ENCODE measurements at places on chromosomes 12 and 14. TPM values are rescaled to one million over a fixed set of nuclear protein-coding genes. Genes with fewer than 3 reads are reported as not detected.

SYNE3 gene
- total RNA-seq, result 20.0 TPM

KRT78 gene
- total RNA-seq, result 1.4 TPM

GLIPR1L1 gene
- total RNA-seq, result not detected

PRR4 gene
- total RNA-seq, result 3.2 TPM

TAMALIN gene
- 18.0 TPM for total RNA-seq

DNAI7 gene
- 0.73 TPM for total RNA-seq

SLC6A13 gene
- not detected for total RNA-seq

ASB2 gene
- total RNA-seq, result 122 TPM

MIPOL1 gene
- 10.6 TPM for total RNA-seq

INSM2 gene
- not detected for total RNA-seq

MYH6 gene
- total RNA-seq, result not detected

GRCh38 chr12:5035618-5036017 lies 8.1 kb upstream of the KCNA5 start:
- no peak for ATAC-seq

DNA sequence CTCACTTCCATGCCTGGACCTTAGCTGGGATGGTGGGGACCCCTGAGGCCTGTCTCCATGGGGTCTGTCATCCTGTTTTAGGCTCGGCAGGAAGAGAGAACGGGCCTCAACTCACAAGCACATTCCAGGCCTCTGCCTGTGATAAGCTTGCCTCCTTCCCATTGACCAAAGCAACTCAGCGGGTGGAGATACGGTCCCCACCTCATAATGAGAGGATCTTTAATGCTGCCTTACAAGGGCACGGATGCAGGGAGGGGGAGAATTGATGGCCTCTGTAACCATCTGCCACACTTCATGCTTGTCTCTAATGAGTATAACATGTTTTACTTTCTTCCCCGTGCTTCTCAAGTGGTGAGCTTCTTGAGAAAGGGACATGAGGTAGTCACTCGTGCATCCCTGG lies 50.0 kb downstream of the GLT1D1 start:
- ATAC-seq, result no peak

GRCh38 chr12:24467226-24467625 lies 481.7 kb downstream of the BCAT1 start:
- no peak for ATAC-seq

DNA sequence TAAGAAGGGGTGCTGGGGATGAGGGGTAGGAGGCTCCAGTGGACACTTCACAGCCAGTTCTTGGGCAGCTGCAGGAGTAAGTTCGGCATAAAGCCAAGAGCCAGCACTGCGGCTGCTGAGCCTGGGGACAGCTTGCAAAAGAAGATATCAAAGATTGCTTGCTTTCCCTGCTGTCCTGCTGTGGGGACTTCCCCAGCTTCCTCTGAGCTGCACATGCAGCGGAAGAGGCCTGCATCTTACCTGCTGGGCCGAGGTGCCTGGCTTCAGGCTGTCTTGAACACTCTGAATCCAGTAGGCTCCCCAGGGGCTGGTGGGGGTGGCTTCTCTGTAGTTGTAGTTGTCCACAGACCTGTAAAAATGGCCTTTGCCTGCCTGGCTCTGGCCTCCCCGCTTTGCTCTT lies 1.3 kb downstream of the CHGA start:
- ATAC-seq, result no peak

GRCh38 chr14:87325741-87326140 lies 667.2 kb downstream of the GALC start:
- ATAC-seq, result no peak

- no peak for ATAC-seq
Observed at GRCh38 chr12:116091579-116091978, 185.9 kb downstream of the MED13L start.

DNA sequence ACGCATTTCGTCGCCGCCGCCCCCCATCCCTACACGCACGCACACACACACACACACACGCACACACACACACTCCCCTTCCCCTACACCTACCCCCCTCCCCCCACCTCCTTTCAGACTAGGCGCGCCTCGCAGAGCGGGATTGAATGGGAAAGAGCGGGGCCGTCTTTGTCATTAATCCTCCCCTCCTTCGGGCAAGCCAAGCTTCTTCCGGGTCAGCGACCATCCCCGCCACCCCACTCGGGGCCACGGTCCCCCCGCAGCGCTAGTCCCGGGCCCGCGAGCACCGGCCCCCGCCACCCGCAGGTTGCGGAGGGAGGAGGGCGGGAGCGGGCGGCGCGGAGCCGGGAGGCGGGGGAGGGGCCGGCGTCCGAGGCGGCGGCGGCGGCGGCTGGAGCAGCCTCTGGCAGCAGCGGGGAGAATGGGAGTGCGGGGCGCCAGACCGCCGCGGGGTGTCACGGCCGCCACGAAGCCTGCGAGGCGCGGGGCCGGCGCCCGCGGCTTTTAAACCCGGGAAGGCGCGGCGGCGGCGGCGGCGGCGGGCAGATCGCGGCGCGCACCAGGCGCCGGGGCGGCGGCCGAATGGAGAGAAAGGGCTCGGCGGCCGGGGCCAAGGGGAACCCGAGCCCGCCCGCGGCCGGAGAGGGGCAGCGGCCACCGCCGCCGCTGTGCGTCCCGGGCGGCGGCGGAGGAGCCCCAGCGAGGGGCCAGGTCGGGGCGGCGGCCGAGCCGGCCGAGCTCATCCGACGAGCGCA lies at the start of gene TTC9:
TTC9 (plus strand) TSS at position 369 of the 755 bp plus-strand sequence; CDS start at position 583, 214 bp downstream.
- ATAC-seq, result peak; percentile 69

- no peak for ATAC-seq
Observed at GRCh38 chr12:103269946-103270345, 225.8 kb downstream of the C12orf42 start.

- no peak for ATAC-seq
Observed at GRCh38 chr12:52383331-52383730, 2.1 kb downstream of the KRT84 start.

GRCh38 chr12:78115889-78116288 lies 285.2 kb downstream of the NAV3 start:
- ATAC-seq, result no peak

DNA sequence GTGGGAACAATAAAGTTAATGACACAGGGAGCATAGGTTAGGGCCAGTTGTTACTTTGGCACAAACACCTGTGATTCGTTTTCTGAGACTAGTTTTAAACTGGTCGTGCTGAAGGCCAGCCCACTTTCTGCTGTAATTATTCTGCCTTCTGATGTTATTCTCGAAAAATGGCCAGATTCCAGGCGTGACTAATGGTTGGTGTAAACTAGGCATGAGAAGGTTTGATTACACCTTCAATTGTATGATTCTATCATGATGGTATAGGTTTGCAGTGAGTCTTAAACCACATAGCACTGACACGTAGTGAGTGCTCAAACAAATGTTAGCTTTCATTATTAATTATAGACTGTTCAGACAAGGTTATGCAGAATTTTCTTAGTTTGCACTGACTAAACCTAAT lies 39.0 kb downstream of the CKB start:
- ATAC-seq, result no peak

- ATAC-seq, result no peak
Observed at GRCh38 chr12:114668886-114669288, 15.1 kb downstream of the TBX3 start.

DNA sequence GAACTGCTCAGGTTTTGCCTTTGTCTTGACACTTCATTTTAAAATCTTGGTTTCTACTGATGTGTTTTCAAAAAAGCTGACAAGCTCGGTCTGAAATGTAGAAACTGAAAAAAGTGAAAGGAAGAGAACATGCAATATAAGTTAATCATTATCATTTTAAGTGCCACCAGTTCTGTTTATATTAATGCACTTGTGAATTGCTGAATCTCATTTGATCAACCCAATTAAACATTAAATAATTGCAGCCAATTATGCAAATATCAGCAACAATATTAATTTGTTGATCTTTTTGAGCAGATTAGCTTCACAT lies 133.8 kb downstream of the BCAT1 start:
- ATAC-seq, result no peak
